Stimulated activated CD8-positive, alpha-beta memory T cell treated with anti-CD3 and anti-CD28 coated beads, Interleukin-15, amount 100 ng/mL, for 24 hours (primary cell): ENCODE measurements at places on chromosomes 16 and 17.

- no peak for DNase-seq
Measured at GRCh38 chr16:12900599-12901203, 697 bp upstream of the SHISA9 start.

- DNase-seq: no peak
Measured at GRCh38 chr17:43463241-43463640, 20.5 kb upstream of the DHX8 start.

- DNase-seq: no peak
Measured at GRCh38 chr17:68297195-68297594, 5.9 kb downstream of the ARSG start.

GRCh38 chr17:19371259-19372010 is 6.9 kb upstream of the MAPK7 start:
- DNase-seq: no peak

DNA sequence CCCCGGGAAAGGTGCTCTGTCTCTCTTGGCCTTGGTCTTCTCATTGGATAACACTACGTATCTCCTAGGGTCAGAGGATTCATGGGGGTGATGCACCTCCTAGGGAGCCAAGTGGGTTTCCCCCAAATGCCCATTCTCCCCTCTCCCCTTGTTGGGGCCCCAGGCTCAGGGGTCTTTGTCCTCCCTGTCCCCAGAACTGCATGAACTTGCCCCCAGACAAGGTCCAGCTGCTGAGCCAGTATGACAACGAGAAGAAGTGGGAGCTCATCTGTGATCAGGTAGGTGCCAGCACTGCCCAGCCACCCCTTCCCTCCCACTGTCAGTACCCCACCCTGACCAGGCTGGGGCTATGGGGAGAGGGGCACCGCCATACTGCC is 8.7 kb downstream of the FMNL1 start:
- DNase-seq: no peak

DNA sequence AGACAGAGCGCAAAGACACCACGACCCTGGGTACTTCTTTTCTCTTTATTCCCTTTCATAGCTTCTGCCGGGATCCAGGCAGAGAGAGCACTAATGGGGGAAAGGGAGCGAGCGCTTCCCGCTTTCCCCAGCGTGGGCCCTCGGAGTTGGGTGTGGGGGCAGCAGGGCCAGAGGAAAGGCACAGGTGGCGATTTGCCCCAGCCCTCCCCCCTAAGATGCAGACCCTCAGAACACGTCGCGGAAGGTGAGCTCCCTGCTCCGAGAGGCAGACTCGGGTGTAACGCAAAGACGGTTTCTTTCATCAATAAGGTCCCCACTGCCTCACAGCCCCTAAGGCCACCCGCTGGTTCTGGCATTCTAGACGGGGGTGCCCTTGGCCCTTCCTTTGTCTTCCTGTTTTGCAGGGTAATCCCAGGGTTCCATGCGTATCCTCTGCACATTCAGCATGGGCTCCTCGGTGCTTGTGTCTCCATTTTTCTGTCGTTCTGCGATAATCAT is 570 bp upstream of the NME3 start:
- no peak for DNase-seq

GRCh38 chr17:32189343-32189742 is 47.0 kb downstream of the RHOT1 start:
- no peak for DNase-seq

DNA sequence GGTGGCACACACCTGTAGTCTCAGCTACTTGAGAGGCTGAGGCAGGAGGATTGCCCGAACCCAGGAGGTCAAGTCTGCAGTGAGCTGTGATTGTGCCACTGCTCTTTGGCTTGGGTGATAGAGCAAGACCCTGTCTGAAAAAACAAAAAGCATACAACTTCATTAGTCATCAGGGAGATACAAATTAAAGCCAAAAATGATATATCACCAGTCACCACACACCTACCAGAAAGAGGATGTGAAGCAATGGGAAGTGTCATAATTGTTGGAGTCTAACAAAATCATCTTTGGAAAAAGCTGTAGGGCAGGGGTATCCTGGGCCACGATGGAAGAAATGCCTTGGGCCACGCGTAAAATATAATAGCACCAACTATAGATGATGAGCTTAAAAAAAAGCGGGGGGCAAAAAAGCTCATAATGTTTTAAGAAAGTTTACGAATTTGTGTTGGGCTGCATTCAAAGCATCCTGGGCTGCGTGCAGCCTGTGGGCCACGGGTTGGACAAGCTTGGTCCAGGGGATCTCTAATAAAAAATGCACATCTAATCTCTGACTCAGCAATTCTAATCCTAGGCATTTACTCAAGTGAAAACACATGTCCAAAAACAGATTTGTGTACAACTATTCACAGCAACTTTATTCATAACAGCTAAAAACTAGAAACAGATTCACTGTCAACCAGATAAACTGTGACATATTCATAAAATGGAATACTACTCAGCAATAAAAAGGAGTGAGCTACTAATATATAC is 65.9 kb downstream of the HIC1 start:
- no peak for DNase-seq

DNA sequence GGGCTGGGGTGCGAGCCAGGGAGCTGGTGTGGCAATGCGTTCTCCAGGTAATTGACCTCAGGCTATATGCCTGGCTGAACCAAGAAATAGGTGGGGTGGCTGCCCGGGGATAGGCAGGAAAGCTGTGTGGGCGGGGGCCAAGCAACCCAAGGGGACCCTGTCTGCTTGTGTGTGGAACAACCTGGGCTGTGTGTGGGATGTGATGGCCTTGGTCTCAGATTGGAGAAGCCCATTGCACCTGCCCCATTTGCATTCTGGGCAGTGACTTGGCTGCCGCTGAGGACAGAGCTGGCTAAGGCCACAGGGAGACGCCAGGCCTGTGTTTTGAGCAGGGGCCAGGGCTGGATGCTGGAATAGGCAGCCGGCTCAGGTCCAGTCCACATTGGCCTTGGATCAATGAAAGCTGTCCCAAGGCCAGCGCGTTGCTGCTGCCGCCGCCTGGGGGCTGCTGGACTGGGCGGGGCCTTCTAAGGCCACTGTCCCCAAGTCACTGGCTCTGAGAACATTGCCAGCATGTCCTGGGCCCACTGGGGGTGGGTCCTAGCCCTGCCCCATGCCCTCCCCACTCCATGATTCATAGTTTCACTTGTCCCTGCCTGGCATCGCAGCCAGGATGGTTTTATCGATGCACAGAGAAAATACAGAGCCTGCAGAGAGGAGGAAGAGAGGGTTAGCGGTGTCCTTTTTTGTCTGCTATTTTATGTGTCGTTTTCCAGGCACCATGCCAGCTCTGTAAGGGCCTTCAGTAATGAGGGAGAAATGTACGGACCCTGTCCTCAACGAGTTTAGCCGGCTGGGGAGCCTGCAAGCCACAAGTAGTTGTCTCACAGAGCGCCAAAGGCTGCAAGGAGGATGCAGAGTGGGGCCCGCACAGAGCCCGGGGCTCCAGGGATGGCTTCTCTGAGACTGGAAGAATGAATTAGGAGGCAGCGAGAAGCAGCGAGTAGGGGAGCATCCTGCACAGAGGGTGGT is 43.9 kb downstream of the NKD1 start:
- no peak for DNase-seq

- no peak for DNase-seq
Measured at GRCh38 chr17:65078441-65079160, 22.1 kb upstream of the GNA13 start.

DNA sequence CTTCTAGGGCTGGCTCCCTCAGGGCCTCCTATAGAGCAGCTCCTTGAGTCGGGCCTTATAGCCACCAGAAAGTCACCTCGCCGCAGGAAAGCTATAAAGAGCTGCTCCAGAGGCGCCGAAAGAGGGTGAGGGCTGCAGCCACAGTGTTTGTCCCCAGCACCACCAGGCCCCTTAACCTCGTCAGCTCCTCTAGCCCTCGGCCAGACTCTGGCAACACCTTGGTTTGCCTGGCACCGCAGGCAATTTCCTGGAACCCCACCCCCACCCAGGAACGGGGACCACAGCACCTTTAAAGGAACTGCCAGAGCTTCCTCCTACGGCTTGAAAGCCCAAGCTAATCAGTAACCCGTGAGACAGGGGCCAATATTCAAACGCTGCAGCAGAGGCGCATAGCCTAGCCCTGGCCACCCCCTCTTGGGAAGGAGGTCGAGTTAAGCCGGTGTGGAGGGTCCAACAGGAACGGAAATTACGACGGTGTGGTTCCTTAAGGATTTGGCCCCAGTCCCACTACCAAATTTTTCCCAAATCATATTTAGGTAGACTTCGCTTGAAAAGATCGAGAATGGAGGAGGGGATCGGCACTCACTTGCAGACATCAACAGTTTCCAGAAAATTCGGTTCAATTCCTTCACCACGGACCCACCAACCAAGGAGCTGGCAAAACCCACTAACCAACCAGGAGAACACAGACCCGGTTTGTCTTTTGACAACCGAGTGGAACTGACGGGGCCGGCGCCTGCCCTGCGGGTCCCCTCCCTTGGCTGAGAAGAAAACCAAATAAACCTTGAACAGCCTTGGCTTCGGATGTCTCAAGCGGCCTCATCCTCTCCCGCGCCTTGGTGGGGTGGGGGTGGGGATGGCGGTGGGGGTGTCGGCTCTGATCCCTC is 3.0 kb downstream of the HOXB6 start:
- no peak for DNase-seq

- no peak for DNase-seq
Measured at GRCh38 chr17:37774504-37774903, 29.6 kb upstream of the HNF1B start.

- DNase-seq: no peak
Measured at GRCh38 chr17:74211141-74211911, 2.0 kb upstream of the TTYH2 start.

DNA sequence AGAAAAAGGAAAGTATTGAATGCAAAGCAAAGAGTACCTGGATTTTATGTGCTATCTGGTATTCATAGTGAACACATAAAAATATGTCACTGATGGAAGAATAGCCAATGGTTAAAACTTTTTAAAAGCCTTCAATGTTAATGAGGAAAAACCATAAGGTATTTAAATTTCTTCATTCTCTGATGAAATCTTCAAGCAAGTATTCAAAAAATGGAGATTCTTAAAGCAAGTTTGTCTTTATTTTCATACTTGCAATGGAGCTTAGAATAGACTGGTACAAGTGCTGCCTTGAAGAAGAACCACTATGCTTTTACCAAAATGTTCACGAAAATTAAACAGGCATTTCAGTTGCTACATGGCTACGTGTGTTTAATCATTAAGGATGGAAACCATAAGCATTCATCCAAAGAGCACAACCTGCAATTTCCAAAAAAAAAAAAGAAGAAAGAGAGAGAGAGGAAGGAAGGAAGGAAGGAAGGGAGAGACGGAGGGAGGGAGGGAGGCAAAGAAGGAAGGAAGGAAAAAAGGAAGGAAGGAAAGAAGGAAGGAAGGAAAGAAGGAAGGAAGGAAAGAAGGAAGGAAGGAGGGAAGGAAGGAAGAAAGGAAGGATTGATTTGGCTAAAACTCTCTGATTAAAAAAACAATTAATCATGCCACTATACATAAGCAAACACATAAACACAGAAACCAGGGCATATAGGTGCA is 17.6 kb downstream of the HS3ST3A1 start:
- DNase-seq: no peak

GRCh38 chr16:8572919-8573724 is 17.2 kb downstream of the TMEM114 start:
- no peak for DNase-seq

DNA sequence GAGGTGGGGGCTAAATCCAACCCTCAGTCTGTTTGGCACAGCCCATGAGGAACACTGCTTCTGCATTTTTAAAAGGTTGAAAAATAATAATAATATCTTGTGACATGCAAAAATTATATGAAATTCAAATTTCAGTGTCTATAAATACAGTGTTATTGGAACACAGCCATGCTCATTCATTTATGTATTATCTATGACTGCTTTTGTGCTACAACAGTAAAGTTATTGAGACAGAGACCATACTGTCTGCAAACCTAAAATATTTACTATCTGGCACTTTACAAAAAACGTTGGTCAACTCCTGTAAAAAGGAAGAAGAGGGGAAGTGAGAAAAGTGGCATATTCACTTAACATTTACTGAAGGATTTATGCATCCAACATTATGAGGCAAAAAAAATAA is 3.1 kb downstream of the ABCA5 start:
- no peak for DNase-seq

DNA sequence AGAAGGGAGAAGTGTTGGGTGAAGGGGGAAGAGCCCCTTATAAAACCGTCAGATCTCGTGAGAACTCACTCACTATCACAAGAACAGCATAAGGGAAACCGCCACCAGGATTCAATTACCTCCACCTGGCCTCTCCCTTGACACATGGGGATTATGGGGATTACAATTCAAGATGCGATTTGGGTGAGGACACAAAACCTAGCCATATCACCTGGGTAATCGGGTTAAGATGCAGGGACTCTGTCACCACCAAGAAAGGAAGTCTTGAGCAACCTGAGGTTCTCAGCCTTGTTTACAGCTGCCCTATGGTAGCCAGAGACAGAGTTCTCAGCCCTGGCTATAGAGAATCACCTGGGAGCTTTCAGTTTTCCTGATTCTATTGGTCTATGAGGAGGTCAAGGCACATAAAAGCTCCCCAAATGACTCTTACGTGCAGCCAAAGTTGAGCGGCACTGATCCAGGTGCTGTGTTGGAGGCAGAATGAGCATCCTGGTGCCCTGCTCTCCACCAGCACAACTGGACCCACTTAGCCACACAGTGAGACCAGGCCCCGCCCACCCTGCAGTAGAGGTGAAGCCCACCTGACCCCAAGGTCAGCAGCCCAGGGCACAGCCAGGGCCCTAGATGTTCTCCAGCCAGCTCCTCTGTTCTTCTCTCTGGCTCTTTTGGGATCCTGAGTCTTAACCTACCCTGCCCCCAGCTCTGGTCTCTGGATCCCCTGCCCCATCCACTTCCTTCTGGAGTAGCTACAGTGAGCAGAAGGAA is 138.5 kb upstream of the CDH5 start:
- DNase-seq: no peak

DNA sequence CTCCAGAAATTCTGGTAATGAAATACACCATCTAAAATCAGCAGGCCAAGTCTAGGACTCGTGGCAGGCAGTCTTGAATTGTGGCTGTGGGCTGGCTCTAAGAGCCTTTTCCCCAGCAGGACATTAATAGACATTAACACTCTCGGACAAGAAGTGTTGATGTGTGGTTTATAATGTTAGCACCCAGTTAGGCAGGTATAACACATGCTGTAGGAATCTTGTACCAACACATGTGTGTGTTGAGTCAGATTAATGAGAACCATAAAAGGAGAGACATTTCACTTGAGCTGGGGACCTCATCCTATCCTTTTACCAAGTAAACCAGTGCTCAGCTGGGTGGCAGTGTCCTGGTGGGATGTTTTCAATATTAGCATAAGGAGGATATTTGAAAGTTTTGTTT is 264.5 kb downstream of the FTO start:
- DNase-seq: no peak

- DNase-seq: no peak
Measured at GRCh38 chr16:21156767-21157467, 1.6 kb upstream of the LDAF1 start.

DNA sequence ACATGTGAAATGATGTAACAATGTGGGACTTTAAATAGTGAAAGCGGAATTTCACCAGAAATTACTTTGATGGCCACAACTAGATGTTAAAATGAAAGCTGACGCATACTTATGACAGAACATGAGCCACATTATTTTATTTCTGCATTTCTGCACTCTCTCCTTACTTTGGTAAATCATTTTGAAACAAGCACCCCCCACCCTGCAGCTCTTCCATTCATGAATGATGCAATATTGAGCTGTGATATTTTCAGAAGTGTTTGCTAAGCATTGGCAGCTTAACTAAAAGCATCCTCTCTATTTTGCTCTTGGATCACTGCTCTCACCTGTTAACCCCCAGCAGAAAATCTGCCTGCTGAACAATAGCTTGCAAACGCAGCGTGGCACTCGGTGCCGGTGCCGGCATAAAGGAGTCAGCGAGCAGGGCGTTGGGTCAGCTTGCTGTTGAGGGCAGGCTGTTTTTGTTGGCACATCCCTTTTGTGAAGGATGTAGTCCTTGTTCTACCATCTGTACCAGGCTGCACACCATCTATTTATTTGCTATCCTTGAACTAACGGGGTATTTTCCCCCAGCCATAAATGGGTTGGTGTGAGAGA is 30.8 kb upstream of the CBLN1 start:
- no peak for DNase-seq
